ENCODE measurements at places on chromosomes 16 and 17. TPM values are rescaled to one million over a fixed set of nuclear protein-coding genes. Genes with fewer than 3 reads are reported as not detected.

TPPP3 gene
- 17.5 TPM for total RNA-seq

CA5A gene
- total RNA-seq = not detected

SNX20 gene
- total RNA-seq = not detected

HOXB4 gene
- total RNA-seq = 6.0 TPM

TEX14 gene
- total RNA-seq = 0.22 TPM

DNA sequence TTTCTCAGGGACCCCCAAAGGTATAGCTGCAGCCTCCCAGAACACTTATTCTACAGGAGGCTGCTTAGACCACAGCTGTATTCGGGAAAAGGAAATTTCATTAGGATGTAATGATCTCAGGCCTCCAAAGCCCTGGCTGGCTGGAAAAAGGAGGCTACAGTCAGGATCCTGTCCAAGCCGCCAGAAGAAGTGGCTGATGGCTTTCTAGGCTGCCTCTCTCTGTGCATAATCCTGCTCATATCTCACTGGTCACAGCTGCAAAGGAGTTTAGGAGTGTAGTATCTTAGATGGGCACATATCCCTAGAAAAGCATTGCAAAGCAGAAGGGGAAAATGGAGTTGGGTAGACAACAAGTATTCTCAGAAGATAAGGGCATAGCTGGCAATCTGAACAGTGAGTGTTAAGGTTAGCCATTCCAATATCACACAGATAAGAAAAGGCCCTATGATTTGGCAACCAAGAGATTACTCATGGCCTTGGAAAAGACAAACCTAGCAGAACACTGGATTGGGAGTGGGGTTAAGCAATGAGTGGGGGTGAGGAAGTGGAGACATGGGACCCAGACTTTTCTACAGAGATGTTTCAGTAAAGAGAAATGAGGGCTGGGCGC lies 26.0 kb upstream of the PRKCA start:
- no peak for DNase-seq

DNA sequence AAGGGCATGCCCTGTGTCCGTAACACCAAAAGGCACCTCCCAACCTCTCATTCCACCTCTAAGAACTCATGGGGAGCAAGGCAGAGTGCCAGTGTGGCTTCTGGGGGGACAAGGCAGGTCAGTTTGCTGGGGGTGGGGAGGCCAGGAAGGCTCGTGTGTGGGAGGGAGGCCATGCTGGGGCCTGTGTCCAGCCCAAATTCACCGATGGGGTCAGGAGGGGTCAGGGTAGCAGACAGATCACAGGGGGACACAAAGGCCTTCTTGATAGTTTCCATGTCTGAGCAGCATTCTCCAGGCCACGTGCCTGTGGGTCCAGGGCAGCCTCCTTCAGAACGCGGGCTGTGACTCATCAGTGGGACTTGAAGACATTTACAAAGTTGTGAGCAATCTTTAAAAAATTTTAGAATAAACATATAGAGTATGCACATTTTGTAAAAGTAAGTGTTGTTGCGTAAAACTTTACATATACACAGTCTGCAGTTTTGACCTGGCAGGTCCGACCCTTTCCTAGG lies 20.9 kb downstream of the SPACA3 start:
- no peak for DNase-seq

- no peak for DNase-seq
Measured at GRCh38 chr17:17141860-17142552, 64.1 kb downstream of the PLD6 start.

- peak; percentile 29 for DNase-seq
Measured at GRCh38 chr17:55348749-55349354, 72.8 kb downstream of the MMD start.

DNA sequence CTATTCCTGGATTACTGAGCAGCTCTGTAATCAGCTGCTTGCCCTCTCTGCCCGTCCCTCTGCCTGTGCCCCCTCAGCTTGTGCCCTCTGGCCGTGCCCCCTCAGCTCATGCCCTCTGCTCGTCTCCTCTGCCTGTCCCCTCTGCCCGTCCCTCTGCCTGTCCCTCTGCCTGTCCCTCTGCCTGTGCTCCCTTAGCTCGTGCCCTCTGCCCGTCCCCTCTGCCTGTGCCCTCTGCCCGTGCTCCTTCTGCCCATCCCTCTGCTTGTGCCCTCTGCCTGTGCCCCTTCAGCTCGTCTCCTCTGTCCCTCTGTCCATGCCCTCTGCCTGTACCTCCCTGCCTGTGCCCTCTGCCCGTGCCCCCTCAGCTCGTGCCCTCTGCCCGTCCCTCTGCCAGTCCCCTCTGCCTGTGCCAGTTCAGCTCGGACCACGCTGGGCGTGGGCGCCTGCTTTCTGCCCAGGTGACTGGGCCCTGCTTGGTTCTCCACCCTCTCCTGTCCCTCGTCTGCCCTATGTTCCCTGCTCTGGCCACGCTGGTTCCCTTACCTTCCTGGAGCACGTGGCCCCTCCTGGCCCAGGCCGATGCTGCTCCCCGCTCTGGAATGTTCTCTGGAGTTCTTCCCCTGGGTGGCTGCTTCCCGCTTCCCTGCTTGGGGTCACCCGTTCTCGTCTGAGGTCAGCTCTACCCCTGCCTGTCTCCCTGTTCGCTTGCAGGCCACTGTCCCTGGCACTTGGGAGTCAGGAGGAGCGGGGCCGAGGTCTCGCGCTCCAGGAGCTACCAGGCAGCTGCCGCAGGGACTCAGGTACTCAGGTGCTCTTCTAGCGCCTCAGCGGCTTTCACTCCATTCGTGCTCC lies 63.9 kb downstream of the BANP start:
- DNase-seq = no peak

- DNase-seq = no peak
Measured at GRCh38 chr17:64420143-64420670, 28.7 kb upstream of the MILR1 start.

DNA sequence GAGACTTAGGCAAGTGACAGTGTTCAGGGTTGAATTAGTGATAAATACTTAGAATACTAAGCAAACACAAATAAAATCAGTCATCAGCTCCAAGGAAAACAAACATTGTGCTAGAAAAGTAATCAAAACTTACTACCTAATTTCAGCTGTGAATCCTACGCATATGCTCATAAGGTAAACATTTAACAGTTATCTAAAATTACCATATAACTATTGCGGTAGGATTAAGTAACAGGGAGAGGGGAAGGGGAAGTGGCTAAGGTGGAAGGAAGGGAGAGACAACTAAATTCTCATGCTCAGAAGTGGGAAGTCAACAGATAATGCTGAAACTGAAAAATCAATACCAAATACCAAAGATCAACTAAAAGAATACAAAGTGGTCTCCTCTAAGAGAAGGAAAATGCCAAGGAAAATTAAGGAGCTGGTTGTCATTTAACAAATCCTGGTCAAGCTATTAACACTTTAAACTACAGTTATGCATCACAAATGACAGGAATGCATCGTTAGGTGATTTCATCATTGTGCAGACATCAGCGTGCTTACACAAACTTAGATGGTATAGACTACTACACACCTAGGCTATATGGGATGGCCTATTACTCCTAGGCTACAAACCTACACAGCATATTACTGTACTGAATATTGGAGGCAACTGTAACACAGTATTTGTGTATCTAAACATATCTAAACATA lies 20.0 kb downstream of the USP32 start:
- DNase-seq = no peak

DNA sequence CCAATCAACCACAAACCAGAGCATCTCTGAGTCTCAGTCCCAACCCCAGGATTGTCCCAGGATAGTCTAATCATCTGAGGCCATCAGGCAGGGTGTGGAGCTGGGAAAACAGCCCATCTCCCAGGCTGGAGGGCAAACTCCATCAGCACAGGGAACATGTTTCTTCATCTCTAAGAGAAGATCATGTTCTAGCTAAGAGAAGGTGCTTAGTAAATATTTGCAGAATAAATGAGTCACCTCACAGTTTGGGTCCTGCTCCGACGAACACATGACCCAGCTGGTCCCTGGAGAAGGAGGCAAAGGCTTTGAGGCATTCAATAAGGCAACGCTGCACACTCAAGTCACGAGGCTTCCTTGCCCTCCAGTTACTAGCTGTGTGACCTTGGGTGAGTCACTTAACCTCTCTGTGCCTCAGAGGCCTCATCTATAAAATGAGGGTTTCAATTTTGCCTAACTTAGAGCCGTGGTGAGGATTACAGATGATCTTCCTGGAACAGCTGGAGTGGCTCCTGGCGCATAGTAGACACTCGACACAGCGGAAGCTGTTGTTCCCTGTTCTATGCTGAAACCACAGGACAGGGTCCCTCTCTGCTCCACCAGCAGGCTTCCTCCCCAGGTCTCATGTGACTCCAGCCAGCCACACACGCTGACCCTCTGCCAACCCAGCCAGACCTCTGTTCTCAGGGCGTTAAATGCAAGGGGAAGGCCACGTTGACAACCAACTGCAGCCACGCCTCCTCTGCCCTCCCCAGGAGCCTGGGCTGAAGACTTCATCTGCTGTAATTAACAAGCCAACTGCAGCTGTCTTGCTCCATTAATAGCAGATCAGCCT lies 10.3 kb upstream of the RPL38 start:
- DNase-seq = no peak

DNA sequence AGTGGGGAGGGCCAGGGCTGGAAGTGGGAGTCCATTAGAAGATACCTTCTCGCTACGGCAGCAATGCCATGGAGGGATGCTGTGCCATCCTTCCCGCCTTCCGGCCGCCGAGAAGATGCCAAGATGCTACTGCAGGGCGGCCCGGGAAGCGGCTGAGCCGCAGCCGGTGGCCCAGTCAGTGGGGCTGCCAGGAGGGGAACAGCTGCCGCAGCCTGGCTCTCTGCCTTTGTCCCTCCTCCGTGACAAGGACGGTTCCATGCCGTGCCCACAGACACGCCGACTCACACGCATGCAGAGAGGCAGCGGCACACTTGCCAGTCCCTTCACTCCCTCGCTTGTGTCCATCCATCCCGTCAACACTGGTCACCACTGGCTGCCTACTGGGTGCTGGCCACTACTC lies 20.2 kb upstream of the NCBP3 start:
- DNase-seq = no peak

DNA sequence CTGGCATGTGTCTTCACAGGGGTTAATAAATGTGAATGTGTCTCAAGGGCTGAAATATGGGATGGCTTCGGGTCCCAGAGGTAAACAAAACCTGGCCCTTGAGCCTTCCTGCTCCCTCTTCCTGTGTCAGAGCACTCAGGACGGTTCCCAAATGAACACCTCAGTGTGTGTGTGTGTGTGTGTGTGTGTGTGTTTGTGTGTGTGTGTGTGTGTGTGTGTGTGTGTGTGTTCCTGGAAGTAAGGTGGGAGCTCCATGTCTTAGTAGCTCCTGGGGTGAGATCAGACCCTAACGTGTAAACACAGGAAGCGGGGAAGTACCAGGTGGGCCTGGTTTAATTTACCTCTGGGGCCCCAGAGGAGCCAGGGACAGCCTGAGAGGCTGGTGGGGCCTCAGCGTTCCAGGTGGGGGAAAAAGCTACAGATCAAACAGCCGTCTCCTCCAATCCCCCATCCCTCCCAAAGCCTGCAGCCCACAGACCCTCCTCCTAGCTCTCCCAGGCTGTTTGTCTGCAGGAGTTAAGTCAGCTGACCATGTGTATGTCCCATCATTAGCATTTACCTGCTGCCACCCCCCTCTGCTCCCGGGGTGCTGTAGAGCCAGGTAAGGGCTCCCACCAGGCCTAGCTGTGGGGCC lies 6.1 kb downstream of the KIF19 start:
- no peak for DNase-seq

- DNase-seq = no peak
Measured at GRCh38 chr17:12472252-12473173, 193.2 kb upstream of the MYOCD start.

- no peak for DNase-seq
Measured at GRCh38 chr17:80137131-80137530, 9.8 kb downstream of the EIF4A3 start.

- no peak for DNase-seq
Measured at GRCh38 chr16:11301645-11302501, 20.7 kb upstream of the PRM1 start.

GRCh38 chr17:80862481-80862961 lies 129.1 kb upstream of the CHMP6 start:
- no peak for DNase-seq

- DNase-seq = no peak
Measured at GRCh38 chr16:3761375-3762106, 44.2 kb upstream of the TRAP1 start.

DNA sequence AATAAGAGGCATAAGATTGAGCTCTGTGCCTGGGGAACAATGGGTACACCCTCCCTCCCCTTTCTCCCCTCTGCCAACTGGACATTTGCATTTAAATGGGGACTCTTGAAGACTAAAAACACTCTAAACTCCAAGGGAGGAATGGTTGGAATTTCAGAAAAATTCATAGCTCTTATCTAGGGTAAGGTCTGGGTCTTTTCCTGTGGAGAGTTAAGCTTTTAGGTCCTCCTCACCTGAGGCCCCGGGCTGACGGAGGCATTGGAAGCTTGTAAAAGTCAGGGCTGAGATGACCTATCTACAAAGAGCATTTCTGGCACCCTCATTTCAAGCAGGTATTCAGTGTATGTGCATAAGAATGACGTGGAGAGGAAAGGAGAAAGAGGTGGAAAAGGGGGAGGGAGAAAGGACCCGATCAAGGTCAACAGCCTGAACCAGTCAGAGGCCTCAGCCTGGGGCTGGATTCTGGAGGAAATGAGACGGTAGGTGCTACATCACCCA lies 78.0 kb downstream of the RAP1GAP2 start:
- no peak for DNase-seq

DNA sequence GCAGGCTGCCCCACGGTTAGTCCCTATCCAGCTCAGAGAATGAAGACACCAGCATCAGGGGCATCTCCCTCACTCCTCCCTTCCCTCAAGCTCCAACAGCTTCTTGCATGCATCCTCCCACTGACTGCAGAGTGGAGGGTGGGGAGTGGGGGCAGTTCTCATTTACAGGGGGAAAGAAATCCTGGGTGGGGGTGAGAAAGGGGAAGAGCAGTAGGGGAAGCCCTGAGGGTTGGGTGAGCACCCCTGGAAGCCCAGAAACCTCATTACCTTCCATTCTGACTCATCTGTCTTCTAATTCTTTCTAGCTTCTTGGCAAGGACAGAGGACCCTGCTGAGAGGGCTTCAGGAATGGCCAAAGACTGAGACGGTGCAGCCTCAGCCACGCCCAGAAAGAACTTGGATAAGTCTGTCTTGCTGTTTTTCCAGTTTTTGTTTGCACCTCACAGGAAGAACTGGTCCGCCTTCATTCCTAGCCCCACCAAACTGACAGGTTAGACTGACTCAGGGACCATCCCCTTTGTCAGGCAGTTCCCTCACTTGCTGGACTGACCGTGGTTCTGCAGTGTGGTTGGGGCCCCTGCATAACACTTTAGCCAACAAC lies 52.5 kb upstream of the WSB1 start:
- DNase-seq = no peak

DNA sequence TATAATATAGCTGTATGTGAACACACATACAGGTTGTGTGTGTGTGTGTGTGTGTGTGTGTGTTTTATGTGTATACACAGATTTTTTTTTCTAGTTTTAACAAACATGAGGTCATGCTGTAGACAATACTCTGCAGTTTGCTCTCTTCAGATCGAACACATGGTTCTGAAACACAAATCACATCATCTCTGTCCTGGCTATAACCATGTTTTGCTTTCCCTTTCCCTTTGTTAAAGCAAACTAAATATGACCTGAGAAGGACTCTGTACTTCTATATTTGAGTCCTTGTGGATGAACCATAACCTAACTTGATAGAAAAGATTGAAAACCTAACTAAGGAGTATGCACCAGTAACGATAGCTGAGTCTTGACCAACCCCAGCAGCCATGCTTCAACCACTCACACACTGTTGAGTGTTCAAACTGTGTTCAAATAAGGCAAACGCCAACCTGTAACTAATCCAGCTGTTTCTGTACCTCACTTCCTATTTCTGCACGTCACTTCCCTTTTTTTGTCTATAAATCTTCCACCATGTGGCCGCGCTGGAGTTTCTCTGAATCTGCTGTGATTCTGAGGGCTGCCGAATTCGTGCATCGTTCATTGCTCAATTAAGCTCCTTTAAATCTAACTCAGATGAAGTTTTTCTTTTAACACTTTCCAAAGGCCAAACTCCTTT lies 303.8 kb downstream of the HS3ST3B1 start:
- no peak for DNase-seq

Data from progenitor cell of endocrine pancreas (in vitro differentiated cells).